T-cell (primary cell): ENCODE measurements at places on chromosomes 2 and 18. TPM values are rescaled to one million over a fixed set of nuclear protein-coding genes. Genes with fewer than 3 reads are reported as not detected.
A peak's percentile ranks its signal among the peaks of the same experiment; 100 is the strongest.

Gene ACOXL
- total RNA-seq = not detected

DNA sequence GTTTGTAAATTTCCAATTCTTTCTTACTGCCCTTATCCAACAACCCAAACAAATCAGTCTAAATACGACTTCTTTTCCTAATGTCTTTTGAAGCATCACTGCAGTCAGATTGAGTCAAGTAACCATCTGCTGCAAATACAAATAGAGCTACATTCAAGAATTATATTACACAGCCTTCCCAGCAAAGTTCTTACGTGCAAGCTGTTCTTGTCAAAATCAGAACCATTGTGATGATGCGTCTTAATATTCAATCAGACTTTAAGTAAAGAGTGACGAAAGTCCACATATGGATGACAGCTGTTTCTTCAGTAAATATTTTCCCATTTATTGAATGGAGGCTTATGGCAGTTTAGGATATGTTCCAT is 943.8 kb downstream of the LRP1B start:
- no peak overlapping the region for H3K4me3 ChIP-seq
- H3K4me1 ChIP-seq = no peaks in the 10 kb centered on the region
- DNase-seq = no peak

GRCh38 chr2:223727562-223727961 is 109.8 kb downstream of the AP1S3 start:
- DNase-seq = peak; percentile 4
- no peaks in the 10 kb centered on the region for H3K27me3 ChIP-seq
- no peak overlapping the region for H3K4me3 ChIP-seq
- no peaks in the 10 kb centered on the region for H3K4me1 ChIP-seq

DNA sequence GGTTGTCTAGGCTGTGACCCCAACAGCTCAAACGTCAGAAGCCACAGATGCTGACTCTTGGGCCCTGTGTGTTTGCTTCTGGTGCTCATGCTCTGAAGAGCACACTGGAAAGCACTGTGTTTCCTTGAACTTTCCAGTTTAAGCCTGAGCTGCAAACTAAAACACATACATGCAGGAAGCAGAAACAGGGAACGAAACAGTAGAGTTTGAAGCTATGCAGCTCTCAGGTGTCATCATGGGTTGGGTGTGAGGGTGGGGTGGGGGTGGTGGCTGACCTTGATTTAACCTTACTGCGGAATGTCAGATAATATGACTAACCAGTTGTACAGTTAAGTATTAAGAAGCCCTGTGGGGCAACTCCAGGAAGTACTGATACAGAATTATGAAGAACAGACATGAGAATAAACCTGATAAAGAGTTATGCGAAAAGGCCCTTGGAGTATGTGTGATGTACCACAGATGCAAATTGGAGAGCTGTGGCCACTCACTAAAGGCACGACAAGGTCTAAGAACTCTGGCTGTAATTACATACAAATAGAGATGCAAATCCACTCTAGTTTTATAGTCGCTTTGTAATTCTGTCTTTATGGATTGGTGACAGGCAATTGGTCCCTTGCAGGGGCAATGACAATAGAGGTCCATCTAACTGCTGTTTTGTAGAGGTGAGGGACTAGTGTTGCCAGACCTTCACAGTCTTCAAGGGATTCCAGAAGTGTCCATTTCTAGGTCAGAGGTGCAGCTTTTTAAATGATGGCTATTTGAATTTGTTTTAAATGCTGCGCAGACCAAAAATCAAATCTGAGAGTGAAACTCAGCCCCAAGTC is 273.1 kb downstream of the NAPG start:
- H3K4me3 ChIP-seq = no peak overlapping the region
- no peaks in the 10 kb centered on the region for H3K27me3 ChIP-seq
- H3K36me3 ChIP-seq = no peaks in the 10 kb centered on the region
- no peak for DNase-seq

DNA sequence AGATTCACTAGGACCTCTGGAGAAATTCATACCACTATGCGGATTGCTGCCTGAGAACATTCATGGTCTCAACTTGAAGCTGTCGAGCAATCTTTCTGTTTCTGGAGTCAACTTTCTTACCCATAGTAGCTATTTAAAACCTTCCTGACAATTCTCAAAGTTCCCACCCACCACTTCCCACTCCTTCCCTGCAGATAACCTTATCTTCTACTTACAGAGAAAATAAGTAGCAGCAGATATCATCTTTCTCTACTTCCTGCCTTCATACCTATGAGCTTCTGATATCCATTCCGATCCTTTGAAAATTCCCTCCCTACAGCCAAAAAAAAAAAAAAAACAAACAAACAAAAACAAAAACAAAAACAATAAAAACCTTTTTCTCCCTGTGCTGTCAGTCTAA is 81.2 kb upstream of the CYRIA start:
- H3K4me3 ChIP-seq = no peak overlapping the region
- DNase-seq = no peak
- H3K4me1 ChIP-seq = no peaks in the 10 kb centered on the region
- H3K36me3 ChIP-seq = no peaks in the 10 kb centered on the region

- no peak overlapping the region for H3K27ac ChIP-seq
- H3K36me3 ChIP-seq = peaks cover 4% of the 10 kb centered on the region
- no peak overlapping the region for H3K4me3 ChIP-seq
- no peak for DNase-seq
- H3K4me1 ChIP-seq = peaks cover 64% of the 10 kb centered on the region
- H3K27me3 ChIP-seq = no peaks in the 10 kb centered on the region
Observed at GRCh38 chr2:46945671-46946070, 30.1 kb upstream of the MCFD2 start.
